ENCODE measurements at places on chromosomes 16 and 17.
A peak's percentile ranks its signal among the peaks of the same experiment; 100 is the strongest.

DNA sequence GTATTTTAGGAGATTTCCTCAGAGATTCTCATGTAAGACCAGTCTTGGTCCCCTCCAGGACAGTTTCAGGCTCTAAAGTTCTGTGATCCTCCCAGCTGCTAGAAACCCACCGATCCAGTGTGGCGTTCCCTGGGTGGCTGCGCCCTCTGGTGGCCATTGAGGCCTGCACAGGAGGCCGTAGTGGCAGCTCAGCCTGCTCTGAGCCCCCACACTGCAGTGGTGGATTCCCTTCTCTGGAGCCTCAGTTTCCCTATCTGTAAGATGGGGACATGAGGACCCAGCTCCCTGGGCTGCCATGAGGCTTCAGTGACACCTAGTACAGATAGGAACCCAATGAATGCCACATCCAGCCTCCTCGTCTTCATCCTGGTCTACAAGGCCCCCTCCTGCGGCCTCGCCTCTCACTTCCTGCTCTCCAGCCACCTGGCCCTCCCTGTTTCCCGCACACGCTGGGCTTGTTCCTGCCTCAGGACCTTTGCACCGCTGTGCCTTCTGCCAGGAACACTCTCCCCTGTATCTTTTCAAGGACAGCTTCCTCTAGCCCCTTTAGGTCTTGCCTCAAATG lies 16.5 kb downstream of the CCDC102A start:
- DNase-seq, result peak; percentile 60

DNA sequence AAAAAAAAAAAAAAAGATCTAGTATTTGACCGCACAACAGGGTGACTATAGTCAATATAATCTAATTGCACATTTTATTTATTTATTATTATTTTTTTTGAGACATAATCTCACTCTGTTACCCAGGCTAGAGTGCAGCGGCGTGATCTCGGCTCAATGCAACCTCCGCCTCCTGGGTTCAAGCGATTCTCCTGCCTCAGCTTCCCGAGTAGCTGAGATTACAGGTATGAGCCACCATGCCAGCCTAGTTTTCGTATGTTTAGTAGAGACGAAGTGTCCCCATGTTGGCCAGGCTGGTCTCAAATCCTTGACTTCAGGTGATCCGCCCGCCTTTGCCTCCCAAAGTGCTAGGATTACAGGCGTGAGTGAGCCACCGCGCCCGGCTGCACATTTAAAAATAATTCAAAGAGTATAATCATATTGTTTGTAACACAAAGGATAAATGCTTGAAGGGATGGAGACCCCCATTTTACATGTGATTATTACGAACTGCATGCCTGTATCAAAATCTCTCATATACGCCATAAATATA lies 794 bp downstream of the ANKS3 start:
- DNase-seq, result no peak

DNA sequence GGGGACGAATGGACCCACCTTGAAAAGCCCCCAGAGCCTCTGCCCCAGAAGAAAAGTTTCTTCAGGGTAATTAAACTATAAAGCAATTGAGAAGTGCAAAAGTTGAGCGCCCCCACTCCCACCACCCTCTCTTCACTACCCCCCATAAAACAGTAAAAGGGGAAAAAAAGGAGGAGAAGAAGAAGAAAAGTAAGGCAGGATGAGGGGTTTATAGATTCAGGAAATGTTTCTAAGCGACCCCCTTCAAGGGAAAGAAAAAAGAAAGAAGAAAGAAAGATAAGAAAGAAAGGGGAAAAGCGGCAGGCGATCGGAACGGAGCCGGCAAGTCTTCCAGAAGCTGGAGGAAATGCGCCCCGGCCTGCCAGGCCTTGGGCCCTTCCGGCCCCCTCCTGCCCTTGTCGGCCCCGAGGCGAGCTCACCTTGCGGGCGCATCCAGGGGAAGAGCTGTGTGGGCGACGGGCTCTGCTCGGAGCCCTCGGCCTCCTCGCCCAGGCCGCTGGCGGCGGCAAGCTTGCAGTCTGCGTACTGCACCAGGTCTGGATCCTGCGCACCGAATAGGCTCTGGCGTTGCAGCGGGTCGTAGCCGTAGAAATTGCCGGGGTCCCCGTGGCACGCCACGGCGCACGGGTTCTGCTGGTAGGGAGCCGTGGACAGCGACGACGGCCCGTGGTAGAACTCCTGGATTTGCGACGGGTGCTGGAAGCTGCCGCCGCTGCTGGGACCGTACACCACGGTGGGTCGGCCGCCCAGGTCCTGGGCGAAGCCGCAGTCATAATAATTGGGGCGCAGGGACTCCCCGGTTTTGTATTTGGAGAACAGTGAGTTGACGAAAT lies 1.0 kb downstream of the HOXB8 start:
- DNase-seq, result peak; percentile 44

DNA sequence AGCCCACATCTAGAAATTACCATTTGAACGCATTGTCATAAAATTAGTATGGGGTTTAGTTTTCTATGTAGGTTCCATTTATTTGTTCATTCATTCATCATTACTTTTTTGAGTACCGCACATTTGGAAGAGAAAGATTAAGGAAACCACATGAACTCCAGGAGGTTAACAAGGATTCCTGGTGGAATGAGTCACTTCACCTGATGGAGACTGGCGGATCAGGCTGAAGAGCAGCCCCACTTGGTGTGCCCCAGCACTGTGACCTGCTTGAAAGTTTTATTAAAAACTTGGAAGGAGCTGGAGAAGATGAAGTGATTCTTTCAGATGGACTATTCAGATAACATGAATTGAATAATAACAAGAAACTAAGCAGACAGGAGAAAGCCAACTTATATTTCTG lies 293.6 kb upstream of the CDH11 start:
- DNase-seq, result peak; percentile 66

- no peak for DNase-seq
These were observed 12.1 kb downstream of the DUS2 start for GRCh38 chr16:68035227-68035626.

Measured in astrocyte of the spinal cord (primary cell).